DMS153 (cell line): ENCODE measurements at places on chromosomes 6 and 20.

DNA sequence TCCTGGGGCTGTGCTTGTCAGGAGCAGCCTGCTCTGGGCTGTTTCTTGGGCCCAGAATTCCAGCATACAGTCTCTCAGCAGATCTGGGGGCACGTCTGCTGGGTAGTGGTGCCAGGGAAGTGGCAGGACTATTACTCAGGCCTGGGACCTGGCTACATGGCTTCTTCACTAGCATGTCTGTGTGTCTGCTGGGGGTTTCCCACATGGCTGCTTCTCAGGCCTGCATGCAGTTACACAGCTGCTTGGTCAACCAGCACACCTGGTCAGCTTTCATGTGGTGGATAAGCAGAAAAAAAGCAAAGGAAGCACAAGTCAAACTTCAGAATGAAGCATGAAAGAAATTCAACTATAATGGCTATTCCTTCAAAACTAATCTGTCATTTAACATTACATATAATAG, 316.2 kb upstream of the NOX3 start:
- no peak for DNase-seq

DNA sequence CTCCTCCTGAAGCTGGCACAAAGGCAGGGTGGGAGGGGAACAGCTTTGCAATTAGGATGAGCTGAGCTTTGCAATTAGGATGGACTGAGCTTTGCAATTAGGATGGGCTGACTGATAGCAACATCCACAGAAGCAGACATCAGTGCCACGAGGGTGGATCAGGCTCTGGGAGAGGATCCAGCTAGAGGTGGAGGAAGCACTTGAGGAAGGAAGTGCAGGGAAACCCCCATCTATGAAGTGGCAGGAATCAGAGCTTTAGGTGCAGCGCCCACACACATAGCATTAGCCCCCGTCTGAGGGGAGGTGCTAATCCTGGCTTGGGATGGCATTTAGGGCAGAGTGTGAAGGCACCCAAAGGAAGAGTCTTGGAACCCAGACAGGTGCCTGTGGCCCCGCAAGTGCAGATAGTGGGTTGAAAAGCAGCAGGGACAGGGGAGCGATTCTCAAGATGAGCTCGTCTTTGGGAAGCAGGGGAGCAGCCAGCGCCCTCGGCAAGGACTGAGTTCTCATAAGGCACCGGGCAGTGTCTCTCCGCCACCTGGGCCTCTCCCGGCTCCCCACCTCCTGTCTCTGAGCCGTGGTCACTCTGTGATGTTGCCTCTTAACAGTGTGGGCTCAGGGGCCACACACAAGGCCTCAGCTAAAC, 12.0 kb upstream of the THBS2 start:
- DNase-seq: no peak

DNA sequence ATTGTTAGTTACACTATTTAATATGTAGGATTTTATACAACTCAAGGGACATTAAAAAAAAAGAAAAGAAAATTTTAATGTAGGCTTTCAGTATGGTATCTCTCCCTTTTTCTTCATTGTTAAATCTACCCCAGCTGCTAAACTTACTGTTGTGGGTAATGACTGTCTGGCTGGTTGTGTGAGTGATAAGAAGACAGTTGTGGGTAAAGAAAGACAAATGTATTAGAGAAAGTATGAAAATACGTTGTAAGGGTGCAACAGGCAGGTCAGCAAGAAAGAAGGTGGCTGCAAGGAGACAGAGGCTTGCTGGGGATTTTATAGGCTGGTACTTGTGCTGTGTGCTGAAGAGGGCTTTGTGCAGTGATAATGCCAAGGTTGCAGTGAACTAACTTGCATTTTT, 91.4 kb upstream of the FOXO3 start:
- DNase-seq: no peak

- DNase-seq: no peak
These were observed 505.9 kb upstream of the CHD6 start for GRCh38 chr20:42123981-42124473.

GRCh38 chr20:9110916-9111432, 42.1 kb downstream of the PLCB4 start:
- DNase-seq: no peak

GRCh38 chr6:48423640-48424365, 312.8 kb upstream of the PTCHD4 start:
- DNase-seq: no peak

GRCh38 chr20:13644010-13644409, 5.3 kb upstream of the TASP1 start:
- peak; percentile 2 for DNase-seq

DNA sequence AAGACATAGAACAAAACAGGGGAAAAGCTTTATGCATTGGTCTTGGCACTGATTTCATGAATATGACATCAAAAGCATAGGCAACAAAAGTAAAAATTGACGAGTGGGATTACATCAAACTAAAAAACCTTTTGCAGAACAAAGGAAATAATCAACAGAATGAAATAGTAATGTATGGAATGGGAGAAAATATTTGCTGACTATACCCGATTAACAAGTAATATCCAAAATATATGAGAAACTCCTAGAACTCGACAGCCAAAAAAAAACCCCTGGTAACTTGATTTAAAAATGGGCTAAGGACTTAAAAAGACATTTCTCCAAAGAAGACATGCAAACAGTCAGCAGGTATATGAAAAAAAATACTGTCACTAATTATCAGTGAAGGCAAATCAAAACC, 231.7 kb upstream of the MAN1A1 start:
- no peak for DNase-seq

DNA sequence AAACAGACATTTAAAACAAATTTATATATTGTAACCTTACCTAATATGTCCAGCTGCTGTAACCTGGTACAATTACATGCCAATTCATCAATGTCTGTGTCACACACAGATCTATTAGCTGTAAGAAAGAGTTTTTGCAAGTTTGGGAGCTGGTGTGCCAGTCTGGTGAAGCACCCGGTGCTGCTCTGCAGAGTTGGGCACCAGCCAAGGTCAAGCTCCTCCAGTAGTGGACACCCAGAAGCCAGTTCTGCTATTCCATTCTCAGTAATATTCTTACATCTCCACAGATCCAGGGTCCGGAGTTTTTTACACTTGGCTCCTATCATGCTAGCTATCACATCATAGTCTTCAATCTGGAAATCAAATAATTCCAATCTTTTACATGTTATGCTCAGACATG, 41.0 kb downstream of the POU3F2 start:
- no peak for DNase-seq

- DNase-seq: no peak
These were observed 621.0 kb upstream of the NRSN1 start for GRCh38 chr6:23505026-23505425.

DNA sequence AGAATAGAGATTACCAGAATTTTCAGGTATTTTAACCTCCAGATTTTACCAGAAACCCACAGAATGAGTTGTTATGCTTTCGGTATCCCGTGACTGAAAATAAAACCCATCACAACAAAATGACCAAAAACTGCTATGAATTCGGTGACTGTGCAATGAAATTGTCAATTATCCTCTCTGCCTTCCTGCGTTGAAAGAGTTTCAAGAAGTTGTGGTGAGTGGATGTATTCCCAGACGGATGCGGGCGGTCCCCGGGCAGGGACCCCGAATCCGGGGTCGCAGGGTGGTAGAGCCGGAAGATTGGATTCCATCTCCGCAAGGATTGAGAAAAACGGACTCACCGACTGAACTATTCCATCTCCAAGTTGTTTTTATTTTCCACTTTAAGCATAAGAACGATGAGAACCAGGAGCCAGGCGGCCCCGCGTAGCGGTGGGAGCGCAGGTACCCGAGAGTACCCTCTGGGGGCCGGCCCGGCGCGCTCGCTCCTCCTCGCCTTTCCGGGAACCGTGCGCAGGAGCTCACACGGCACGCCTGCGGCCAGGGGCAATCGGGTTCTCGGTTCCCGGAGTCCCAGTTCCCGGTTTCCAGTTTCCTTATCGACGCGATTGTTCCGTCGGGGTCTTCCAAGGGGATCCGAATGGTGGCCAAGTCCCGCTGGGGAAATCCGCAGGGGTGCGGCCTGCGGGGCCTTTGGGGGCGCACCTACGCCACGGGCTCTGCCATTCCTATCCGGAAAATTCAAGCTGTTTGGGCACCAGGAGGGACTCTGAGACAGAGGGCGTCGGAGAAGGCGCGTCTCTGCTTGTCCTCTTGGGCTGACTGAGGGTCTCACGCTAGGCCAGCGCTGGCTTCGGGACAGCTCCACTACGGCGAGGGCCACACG, 104.9 kb upstream of the PRDM1 start:
- DNase-seq: no peak

DNA sequence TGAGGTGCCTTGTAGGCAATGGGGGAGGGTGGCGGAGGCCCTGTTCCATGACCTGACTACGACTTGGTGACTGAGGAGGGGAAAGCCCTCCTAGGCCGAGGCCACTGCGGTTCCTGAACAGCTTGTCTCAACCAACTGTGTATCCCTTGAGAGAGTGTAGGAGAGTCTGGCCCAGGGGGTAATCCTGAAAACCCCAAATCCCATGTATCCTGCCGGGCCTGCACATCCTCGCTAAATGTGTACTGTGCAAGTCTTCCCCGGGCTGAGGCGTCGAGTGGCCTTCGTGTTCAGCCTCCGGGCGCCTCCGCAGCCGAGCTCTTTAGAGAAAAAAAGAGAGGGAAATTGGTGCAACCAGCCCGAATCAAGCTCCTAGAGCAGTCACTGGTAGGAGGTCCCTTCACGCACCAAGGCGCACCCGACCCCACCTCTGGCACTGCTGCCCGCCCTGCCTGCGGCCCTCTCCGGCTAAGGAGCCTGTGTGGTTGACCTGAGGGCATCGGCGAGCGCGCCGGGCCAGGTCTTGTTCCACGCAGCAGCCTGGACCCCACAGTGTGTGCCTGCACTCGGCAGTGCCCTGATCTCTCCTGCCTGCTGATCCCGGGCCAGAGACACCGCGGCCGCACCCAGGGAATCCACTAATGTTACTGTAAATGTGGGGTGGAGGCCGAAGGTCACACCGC, 7.3 kb downstream of the SIM1 start:
- no peak for DNase-seq

DNA sequence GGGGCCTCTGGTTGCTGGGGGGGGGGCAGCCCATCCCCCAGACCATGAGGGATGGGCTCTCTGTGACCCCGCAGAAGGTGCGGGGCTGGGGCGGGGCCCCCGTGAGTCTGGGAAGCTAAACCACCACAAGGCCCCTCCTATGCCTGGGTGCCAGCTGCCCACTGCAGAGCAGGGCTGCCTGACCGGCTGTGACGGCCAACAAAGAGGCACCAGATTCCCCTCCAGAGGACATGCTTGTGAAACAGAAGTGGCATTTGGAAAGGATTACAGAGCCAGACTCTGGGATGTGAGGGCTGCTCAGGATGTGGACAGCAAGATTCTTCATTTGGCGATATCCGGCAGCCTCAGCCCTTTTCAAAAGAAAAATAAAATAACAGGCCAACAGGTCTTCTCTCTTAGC, 16.5 kb upstream of the NTSR1 start:
- no peak for DNase-seq

DNA sequence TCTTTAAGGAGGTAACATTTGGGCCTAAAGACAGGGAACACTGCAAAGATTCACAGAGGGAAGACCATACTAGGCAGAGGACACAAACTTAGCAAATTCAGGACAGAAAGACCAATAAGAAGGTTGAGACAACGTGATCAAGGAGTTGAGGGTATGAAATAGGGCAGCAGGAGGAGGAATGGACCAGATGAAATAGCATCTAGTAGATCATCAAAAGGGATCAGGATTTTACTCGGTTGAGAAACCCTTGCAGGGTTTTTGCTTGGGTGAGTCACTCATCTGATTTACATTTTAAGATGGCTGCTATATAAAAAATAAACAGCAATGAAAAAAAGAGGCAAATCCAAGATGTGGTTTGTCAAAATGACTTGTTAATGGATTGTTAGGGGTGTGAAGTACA, 4.7 kb downstream of the BCLAF1 start:
- no peak for DNase-seq

- no peak for DNase-seq
These were observed 7.3 kb upstream of the MAVS start for GRCh38 chr20:3839328-3839727.

GRCh38 chr6:118663993-118664985, 12.9 kb upstream of the CEP85L start:
- DNase-seq: no peak

DNA sequence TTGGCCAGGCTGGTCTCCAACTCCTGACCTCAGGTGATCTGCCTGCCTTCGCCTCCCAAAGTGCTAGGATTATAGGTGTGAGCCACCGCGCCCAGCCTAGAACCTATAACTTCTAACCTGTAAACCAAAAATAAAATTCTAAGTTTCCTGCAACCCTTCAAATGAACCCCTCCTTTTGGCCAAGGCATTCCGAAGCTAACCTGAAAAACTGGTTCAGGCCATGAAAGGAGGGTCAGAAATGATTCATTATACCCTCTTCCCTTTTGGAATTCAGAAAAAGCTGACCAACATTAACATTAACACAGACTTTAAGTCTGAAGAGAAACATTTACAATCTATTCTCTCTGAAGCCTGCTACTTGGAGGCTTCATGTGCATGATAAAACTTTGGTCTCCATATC, 165.1 kb downstream of the TINAG start:
- DNase-seq: no peak

DNA sequence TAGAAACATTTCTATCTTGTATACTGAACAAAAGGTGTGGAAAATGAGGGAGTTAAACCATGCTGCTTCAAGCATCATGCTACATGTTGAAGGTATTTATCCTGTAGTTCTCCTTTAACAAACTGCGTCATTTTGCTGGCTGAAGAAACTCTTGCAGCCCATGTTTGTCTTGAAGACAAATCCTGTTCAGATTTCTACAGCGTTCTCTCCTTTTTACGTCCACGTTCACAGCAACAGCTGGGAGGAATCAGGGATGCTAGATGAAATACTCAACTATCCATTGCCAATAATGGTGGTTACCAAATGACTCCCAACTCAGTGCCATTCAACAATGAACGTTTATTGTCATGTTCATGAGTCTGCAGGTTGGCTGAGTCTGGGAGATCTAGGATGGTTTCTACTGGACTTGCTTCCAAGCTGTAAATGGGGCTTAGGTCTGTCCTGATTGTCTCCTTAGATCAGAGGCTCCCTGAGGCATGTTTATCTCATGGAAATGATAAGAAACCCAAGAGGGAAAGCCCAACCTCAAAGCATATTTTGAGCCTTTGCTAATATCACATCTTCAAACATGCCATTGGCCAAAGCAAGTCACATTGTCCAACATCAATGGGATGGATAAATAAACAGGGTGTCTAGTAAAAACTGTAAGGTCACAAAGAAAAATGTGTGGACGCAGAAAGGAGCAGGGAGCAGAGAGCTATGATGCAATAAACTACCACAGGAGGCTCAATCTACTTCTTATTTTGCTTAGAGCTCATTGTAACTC, 2.7 kb upstream of the PLCB1 start:
- no peak for DNase-seq
